ENCODE measurements at places on chromosomes 3 and 15. TPM values are rescaled to one million over a fixed set of nuclear protein-coding genes. Genes with fewer than 3 reads are reported as not detected.

The EXD1 gene
- total RNA-seq: not detected

The SH2D7 gene
- total RNA-seq: 2.8 TPM

The INTS14 gene
- total RNA-seq: 37.5 TPM

The UROC1 gene
- total RNA-seq: not detected

The CD86 gene
- total RNA-seq: 5.8 TPM

The GHSR gene
- not detected for total RNA-seq

The TRPC1 gene
- total RNA-seq: 11.4 TPM

The CCDC39 gene
- total RNA-seq: not detected

The HDAC11 gene
- total RNA-seq: 28.7 TPM

The RLBP1 gene
- total RNA-seq: 2.1 TPM

The NRROS gene
- 6.0 TPM for total RNA-seq

The SEMA3B gene
- total RNA-seq: 59.2 TPM

The TMF1 gene
- total RNA-seq: 43.4 TPM

The APOD gene
- total RNA-seq: 73.6 TPM

The MOBP gene
- 1.4 TPM for total RNA-seq
